ENCODE measurements at places on chromosomes 13 and 19.

DNA sequence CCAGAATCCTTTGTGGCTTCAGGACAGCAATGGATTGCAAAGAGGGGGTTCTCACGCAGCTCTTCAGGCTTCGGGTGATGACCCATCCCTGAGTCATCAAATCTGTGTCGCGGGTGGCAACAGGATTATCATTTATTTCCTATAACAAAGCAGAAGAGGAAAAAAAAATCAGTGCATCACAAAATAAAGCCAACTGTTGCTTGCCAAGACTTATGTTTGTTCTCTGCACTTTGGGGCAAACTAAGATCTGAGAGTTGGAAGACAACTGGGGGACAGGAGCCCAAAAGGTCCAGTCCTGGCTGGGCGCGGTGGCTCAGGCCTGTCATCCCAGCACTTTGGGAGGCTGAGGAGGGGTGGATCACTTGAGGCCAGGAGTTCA, 6.4 kb downstream of the GNA15 start:
- DNase-seq: no peak

DNA sequence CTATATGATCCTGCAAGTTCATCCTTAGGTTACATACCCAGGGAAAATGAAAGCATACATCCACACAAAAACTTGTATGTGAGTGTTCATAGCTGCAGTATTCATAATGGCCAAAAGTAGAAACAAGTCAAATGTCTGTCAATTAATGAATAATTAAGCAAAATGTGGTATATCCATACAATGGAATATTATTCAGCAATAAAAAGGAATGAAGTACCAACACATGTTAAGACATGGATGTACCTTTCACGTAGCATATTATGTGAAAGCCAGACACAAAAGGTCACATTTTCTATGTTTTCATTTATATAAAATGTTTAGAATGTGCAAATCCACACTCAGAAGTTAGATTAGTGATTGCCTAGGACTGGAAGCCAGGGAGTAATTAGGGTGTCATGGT, 75.4 kb downstream of the ZNF429 start:
- DNase-seq: no peak

- no peak for DNase-seq
These were observed 20.7 kb upstream of the TINCR start for GRCh38 chr19:5588441-5588840.

GRCh38 chr13:73038064-73038463, 20.7 kb upstream of the KLF5 start:
- DNase-seq: no peak

DNA sequence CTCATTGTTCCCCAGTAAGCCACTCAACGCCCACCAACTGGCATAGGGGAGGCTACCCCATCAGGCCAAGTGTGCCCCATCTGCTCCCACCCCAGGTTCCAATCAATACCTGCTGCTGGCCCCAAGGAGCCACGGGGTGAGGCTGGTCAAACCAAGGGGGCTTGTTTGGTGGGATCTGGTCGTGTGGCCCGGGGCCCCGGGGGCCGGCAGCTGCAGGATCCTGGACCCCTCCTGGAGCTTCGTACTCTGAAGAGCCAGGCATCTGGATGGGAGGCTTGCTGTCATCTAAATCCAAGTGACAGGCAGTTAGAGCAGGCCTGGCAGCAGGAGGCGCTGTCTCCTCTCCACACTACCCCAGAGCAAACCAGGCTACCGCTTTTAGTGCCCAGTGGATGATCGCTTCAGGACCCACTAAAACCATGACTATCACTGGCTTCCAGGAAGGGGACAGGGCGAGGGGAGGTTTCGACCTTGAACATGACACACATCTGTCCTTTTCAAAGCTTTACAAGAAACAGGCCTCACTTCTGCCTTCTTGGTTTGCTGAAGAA, 14.2 kb downstream of the CHERP start:
- DNase-seq: peak; percentile 51

DNA sequence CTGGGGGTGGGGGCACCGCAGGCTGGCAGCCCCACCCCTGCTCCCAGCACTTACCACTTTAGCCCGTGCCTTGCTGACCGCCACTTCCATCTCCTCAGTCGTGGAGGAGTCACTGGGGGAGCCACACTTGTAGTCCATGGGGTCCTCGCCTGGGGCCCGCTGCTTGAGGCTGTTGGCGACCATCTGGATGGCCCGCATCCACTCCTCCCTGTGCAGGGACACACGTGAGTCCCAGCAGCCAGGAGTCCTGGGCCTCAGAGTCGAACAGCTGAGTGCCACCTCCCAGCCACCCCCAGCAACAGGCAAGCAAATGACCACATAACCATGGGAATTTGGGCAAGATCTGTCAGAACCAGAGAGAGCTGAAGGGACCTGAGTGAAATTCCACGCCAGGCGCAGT, 16.0 kb upstream of the CCNP start:
- no peak for DNase-seq

GRCh38 chr13:42272804-42273175, 838 bp downstream of the AKAP11 start:
- DNase-seq: no peak

GRCh38 chr13:31436478-31436877, 236.7 kb downstream of the B3GLCT start:
- no peak for DNase-seq

GRCh38 chr13:113948034-113948742, 25.7 kb downstream of the C13orf46 start:
- no peak for DNase-seq

DNA sequence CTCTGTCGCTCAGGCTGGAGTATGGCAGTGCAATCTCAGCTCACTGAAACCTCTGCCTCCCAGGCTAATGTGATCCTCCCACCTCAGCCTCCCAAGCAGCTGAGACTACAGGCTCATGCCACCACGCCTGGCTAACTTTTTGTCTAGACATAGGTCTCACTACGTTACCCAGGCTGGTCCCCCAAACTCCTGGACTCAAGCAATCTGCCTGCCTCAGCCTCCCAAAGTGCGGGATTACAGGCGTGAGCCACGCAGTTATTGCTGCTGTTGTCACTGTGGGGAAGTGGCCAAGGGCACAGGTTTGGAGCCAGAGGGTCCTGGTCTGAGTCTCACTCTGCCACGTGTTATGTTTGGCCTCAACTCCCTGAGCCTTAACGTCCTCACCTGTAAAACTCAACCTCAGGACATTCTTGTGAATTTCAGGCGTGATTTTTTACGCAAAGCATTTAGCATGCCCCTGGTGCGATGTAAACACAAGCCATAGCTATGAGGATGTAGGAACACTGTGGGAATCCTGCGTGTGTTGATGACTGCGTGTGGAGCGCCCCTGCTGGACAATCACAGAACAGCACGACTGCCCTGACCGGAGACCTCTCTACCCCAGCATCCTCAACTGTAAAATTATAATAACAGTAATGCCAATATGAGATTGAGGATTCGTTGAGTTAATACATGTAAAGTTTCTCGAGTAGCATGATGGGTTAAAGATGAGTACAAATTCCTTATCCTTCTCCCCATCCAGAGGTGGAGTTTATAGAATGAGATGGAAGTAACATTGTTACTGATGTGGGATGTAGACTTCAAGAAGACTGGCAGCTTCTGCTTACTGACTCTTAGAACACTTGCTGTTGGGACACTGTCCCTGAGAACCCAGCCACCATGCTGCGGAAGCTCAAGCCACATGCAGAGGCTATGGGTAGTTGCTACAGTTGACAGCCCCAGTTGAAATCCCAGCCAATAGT, 41.8 kb upstream of the PNMA8B start:
- DNase-seq: peak; percentile 61

DNA sequence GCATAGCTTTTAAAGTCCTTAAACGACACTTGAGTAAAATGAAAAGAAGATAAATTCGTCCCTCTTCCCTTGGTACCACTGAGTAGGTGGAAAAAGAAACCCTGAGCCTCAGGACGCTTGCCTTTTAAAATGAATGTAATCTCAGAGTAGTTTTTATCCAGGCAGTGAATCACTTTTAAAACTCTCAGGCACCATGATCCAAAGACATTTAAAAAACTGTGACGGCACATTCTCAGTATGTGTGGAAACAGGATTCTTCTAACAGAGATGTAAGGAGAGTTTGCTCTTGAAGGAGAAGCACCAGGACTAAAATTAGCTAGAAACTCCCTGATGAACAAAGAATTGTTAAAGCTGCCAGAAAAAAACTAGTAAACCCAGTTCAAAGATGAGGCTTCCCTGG, 105.7 kb upstream of the SLC15A1 start:
- no peak for DNase-seq

GRCh38 chr13:98285852-98286594, 109.0 kb upstream of the RNF113B start:
- no peak for DNase-seq

DNA sequence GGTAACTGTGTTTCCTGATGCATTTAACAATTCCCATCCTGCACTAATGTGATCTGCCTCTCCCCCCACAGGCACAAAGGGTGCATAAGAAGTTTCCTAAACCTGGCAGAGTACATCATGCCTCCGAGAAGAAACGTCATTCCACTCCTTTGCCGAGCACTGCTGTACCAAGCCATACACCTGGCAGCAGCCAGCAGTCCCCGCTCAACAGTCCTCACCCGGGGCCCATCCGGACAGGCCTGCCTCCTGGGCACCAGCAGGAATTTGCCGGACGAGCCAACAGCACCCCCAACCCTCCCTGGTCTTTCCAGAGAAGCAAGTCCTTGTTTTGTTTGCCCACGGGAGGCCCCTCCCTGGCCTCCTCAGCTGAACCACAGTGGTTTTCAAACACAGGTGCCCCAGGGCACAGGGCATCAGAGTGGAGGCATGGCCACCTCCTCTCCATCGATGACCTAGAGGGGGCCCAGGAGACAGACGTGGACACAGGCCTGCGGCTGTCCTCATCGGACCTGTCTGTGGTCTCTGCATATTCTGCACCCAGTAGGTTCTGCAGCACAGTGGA, 58.3 kb downstream of the FAM124A start:
- DNase-seq: no peak

DNA sequence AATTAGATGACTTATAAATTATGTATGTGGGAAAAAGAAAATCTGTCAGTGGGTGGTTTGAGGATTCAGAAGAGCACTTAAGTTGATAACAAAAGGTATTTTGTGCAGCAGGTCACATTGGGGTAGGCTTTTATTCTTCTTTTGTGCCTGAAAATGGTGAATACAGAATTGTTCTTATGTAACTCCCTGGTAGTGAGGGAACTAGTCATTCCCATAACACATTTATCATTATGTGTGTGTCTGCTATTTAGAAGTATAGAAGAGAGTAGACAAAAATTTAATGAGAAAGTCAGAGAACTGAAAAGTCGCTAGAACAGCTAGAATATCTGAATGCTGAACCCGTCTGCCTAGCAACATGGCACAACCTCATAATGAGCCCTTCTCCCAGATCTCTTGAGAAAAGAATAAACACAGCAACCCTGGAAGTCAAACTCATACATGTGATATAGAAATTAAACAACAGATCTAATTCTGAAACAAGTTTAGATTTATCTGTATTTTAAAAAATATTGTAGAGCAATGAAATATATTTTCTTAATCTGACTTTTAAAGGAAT, 111.8 kb upstream of the EDNRB start:
- no peak for DNase-seq

GRCh38 chr13:41905600-41906254, 55.2 kb downstream of the VWA8 start:
- peak; percentile 45 for DNase-seq

DNA sequence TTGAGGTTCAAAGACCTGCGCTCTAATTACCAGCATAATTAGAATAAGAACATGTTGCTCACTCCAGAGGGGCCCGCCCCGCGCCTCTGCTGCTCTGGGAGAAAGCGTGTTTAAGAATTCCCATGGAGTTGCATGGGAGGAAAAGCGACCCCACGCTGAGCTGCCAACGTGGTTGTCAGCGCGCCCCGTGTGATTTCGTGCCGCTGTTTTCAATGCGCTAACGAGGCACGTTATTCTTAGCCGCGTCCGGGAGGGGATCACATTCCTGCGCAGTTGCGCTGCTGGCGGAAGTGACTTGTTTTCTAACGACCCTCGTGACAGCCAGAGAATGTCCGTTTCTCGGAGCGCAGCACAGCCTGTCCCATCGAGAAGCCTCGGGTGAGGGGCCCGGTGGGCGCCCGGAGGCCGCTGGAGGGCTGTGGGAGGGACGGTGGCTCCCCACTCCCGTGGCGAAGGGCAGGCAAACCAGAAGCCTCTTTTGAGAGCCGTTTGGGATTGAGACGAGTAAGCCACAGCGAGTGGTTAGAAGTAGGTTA, 173.8 kb upstream of the SOX1 start:
- no peak for DNase-seq

- DNase-seq: no peak
These were observed 508 bp downstream of the ZBTB7A start for GRCh38 chr19:4066176-4066606.

- DNase-seq: no peak
These were observed 375.0 kb downstream of the ENOX1 start for GRCh38 chr13:43411741-43412140.

- no peak for DNase-seq
These were observed 5.0 kb upstream of the IGSF23 start for GRCh38 chr19:44608391-44608821.

GRCh38 chr13:66506979-66507378, 723.2 kb downstream of the PCDH9 start:
- no peak for DNase-seq

GRCh38 chr13:96444676-96445075, 354.8 kb downstream of the HS6ST3 start:
- DNase-seq: no peak

DNA sequence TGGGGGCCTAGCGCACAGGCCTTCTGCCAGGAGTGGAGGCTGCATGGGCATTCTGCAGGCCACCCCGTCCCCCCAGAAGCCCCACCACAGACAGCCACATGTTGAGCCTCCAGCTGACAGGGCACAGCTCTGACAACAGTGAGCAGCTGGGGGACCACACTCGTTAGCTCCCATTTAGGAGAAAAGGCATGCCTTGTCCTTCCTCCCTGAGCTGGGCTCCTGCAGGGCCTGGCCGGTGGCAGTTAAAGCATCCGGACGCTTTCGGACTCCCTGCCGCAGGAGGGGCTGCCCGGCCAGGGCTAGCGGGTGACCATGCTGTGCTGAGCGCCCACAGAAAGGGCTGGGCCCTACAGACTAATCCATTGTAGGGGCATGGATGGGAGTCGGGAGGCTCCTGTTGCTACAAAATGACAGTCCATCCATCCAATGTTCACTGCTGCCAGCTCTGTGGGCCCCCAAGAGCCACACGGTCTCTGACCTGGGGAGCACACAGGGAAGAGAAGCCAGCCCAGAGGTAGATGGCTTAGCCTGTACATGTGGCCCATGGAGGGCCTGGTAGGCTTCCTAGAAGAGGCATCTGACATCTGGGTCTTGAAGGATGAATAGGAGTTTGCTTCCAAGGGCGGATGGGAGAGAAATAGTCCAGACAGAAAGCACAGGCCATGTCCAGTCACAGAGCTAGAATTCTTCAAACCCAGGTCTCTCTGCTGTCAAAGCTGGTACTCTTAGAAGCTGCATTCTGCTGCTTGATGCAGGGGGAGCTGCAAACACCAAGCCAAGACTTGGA, 116.5 kb upstream of the VSTM2B start:
- no peak for DNase-seq

- DNase-seq: no peak
These were observed 23.3 kb upstream of the C13orf46 start for GRCh38 chr13:113996912-113997745.

DNA sequence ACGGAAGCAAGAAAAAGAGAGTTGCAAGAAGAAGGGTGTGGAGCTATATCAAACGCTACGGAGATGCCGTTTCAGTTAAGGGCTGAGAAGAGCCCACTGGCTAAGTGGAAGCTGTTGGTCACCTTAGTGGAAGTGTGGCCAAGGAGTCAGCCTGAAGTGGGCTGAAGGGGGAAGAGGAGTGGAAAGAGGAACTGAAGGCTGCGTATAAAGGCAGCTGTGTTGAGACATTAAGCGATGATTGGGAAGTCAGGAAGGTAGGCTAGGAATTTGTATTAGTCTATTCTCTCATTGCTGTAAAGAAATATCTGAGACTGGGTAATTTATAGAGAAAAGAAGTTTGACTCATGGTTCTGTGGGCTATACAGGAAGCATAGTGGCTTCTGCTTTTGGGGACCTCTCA, 14.1 kb upstream of the FRY start:
- no peak for DNase-seq

Measured in CD4-positive, alpha-beta T cell treated with Interleukin-1 beta for 1 hour (primary cell).